HT-29 (cell line): ENCODE measurements at places on chromosomes 13 and 19.
A peak's percentile ranks its signal among the peaks of the same experiment; 100 is the strongest.

DNA sequence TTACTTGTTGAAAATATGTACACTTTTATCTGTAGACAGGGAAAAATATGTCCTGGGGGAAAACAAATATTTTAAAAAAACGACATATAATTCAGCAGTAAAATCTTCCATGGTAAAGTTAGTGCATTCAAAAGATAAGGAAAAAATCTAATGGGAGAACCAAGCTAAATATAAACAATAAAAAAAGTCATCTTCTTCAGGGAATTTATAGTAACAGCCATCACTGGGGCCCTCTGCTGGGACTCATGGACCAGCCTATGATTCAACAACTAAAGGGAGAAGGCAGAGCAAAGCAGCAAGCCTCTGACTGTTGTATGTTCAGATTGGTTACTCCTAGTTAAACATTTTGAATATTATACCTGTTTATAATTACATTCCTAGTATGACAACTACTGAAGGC, 93.0 kb downstream of the ITGBL1 start:
- DNase-seq = no peak

DNA sequence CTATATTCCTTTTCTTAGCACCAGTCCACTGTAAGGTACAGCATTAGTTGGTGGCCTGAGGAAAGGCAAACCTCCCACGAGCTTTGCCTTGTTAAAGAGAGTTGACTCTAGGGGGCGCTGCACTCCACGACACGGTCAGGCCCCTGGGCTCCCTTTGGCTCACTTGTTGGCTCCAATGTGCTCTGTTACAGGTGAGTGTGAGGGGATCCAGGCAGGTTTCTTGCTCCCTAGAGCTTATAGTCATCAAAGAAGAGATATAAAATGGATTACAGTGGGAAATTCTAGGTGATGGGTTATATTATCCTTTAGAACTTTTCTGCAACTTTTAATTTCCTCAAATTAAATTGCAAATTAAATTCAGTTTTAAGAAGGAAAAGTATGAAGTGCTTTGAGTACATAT, 3.7 kb downstream of the WDR87 start:
- DNase-seq = peak; percentile 99

DNA sequence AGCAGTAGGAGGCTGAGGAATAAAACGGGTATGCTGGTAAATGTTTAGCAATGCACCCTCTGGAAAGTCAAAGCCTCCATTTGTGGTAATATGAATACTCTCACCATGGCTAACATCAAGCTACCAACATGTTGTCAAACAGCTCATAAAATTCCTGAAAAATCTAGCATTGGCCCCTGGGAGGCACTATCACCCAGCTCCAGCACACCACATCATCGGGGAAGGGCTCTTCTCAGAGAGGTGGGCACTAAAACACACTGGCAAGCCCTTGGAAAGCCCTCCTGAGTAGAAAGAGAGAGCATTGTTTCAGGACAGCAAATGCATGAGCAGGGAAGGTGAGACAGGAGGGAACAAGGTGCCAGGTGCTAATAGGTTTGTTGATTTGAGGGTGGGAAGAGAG, 53.9 kb upstream of the FLT1 start:
- no peak for DNase-seq

DNA sequence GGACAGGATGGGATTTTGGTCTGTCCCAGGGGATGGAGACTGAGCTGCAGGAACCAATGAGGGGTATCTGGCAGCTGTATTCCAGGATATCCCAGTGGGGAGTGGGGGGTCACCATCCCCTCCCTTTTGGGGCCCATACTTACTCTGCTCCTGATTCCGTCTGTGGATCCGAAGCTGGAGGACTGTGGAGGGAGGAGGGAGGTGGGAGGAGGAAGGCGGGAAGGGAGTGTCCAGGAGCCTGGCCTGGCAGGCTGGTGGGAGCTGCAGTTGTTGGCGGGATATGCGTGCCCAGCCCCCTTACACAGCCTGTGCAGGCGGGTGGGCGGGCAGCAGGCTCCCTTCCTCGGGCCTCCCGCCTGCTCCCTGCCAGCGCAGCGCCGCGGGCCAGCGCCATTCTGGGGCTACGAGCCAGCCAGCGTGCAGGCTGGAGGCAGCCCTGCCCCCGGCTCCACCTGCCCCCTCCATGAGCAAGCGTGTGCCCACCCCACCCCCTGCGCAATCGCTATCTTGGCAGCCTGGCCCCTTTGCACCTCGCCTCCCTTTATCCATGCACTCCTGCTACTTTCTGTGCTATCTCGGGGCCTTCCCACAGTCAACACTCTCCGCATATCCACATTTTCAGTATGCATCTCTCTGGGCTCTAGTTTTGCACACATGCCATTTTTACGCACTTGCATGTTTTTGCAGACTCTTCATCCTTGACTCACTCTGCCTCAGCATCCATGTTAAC, 2.8 kb downstream of the MAMSTR start:
- no peak for DNase-seq

- no peak for DNase-seq
These were observed 4.3 kb downstream of the N4BP2L1 start for GRCh38 chr13:32423592-32423991.
